ENCODE measurements at places on chromosomes 7 and 10.
A peak's percentile ranks its signal among the peaks of the same experiment; 100 is the strongest.

DNA sequence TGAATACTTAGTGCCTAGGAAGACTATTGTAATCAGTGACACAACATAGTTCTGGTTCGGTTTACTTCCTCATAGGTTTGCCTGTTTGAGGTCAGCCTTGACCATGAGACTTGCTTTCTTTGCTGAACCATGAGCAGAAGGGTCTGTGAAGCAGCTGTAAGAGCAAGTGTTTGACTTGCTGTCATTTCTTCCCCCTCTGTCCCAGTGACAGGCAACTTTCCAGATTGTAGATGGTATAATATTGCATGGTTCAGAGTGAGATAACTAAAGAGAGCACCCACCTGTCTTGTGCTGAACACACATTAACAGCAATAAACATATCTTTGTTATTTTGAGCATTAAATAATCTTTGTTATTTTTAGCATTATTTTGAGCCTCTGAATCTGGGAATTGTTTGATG lies 9.3 kb upstream of the RTKN2 start:
- peak; percentile 34 for DNase-seq

DNA sequence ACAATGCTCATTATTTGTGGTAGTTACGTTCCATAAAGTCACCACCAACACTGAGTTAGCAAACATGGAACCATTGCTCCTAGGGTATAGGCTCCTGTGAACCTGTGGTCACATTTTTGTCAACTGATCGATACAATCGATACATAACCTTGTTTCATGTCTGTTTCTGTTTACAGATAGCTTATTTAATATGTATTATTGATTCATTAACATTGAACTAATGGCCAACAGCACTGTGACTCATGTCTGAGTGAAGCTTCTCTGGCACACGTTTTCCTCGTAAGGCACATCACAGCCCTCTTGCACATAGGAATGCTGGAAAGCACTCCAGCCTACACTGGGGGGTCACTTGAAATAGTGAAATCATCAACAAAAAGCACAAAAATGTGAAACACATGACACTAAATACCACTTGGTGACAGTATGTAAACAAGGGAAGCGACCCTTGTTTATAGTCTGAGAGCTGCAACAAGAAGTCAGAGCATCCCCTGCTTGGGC lies 27.0 kb downstream of the GHRHR start:
- no peak for DNase-seq

DNA sequence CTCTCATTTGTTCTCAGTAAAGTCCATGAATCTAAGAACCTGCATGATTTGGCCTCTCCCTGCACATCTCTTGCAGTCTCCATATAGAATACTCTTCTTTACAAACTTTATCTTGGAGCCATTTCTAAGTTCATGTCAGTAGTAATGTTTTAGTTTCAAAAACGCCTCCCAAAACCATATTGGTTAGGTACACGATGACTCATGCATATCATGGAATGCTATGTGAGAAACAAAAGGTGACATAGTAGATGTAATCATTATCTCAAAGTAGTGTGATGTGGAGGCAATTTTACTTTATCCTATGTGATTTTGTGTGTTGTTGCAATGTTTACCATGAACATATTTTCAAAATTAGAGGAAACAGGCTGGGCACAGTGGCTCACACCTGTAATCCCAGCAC lies 520.7 kb downstream of the KCNMA1 start:
- no peak for DNase-seq

DNA sequence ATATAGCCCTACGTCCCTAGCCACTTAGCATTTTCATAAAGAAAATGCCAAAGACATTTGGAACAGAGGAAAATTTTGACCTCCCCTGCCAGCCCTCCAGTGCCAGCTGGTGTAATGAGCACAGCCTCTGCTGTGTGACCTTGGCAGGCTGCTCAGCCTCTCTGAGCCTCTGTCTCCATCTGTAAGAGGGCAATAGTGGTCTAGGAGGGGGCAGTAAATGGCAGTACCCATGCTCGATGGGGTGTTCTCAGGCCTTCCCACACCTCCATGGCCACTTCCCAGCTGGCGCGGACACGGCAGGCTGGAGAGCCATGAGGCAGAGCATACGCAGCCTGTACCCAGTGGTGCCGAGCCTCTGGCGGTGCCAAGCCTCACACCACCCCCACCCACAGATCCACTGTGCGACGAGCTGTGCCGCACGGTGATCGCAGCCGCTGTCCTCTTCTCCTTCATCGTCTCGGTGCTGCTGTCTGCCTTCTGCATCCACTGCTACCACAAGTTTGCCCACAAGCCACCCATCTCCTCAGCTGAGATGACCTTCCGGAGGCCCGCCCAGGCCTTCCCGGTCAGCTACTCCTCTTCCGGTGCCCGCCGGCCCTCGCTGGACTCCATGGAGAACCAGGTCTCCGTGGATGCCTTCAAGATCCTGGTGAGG lies 24.0 kb upstream of the CSGALNACT2 start:
- no peak for DNase-seq

GRCh38 chr10:60917331-60918280 lies 26.4 kb downstream of the RHOBTB1 start:
- DNase-seq, result no peak

GRCh38 chr7:101913247-101913721 lies 95.9 kb downstream of the CUX1 start:
- no peak for DNase-seq

- DNase-seq, result no peak
These were observed 27.6 kb downstream of the EZH2 start for GRCh38 chr7:148856578-148856881.

DNA sequence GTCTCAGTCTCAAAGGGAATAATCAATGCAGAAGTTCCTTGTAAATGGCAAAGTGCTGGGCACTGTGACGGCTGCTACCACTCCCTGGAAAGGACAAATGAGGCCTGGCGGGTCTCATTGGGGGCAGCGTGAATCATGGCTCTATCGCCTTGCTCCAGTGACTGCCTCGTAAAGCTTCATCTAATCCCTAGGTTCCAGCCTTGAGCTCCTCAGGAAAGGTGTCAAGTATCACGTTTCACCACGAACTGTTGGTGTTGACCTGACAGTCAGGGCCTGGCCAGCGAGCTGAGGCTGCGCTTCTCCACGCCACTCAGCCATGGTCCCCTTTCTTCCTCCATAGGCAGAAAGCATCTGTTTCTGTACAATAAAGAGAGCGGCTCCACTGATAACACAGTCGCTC lies 126.7 kb upstream of the ZNF32 start:
- DNase-seq, result no peak

DNA sequence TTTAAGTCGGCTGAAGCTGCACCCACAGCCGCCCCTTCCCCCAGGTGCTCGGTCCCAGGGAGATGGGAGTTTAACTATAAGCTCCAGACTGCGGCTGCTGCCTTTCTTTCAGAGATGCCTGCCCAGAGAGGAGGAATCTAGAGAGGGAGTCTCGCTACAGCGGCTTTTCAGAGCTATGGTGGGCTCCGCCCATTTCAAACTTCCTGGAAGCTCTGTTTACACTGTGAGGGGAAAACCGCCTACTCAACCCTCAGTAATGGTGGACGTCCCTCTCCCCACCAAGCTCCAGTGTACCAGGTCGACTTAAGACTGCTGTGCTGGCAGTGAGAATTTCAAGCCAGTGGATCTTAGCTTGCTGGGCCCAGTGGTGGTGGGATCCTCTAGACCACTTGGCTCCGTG lies 135.4 kb downstream of the CXCL12 start:
- no peak for DNase-seq

DNA sequence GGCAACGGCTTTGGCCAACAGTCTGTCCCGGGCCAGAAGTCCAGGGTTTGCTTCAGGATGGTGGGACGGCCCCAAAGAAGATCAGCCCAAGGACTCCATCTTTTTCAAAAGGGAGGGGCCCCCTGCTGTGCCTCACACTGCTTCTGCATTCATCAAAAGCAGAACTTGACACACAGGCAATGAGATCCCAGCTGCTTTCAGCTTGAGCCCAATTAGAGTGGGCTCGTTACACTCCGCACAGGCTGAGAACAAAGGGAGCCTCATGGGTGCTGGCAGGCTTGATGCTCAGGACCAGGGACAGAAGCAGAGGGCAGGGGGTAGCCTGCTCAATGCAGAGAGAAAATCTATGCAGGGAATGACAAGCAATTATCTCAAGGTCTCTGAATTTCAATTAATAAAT lies 45.5 kb downstream of the VOPP1 start:
- no peak for DNase-seq

- no peak for DNase-seq
These were observed 862.3 kb upstream of the GHITM start for GRCh38 chr10:83276971-83277370.

DNA sequence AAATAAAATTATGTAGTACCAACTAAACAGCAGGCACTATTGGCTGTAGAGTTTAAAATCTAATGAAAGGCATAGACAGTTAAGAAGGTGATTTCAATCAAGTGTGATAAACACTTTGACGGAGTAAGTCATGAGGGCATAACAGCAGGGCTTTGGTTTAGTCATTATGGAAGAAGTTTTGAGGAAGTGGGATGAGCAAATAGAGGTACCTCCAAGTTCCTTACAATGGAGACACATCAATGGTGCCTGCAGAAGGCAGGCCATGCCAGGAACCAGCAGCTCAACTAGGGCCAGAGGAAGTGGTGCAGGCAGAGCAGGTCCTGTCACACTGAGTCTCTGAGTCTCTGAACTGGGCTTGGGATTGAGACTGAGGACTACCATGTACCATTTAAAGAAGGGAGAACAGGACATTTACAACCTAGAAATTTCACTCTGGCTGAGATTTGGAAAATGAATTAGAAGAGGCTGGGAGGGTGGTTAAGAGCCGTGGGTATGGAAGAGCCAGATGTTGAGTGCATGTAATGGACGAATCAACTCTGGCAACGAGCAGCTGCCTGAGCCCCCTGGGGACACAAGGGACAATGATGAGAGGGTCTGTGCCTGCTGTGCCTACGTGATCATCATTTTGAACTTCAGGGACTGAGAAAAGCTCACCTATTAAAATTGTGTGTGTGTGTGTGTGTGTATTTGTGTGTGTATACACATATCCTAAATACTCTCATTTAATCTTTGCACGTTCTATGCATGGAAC lies 208.7 kb upstream of the POM121L12 start:
- no peak for DNase-seq

GRCh38 chr10:30559180-30559579 lies 70.4 kb downstream of the LYZL2 start:
- DNase-seq, result no peak

GRCh38 chr7:6438427-6438826 lies 9.3 kb downstream of the DAGLB start:
- no peak for DNase-seq

DNA sequence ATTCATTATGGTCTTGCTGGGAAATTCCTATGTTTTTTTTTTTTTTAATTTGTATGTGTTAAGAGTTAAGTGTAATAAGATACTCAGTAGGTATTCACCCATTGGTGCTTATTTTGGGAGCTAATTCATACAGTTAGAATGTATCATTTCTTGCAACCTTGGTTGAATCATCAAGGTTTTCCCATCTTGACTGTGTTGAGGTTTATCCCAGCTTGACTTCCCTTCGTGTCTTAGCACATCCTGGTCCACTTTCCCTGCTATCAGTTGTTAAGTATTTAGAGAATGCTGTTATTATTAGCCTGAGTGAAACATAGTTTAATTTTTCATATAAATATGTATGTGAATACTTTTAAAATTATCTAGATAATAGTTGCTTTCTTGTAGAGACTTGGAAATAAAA lies 20.8 kb downstream of the RALA start:
- DNase-seq, result no peak

- no peak for DNase-seq
These were observed 19.3 kb upstream of the MYO3A start for GRCh38 chr10:25914776-25915175.

DNA sequence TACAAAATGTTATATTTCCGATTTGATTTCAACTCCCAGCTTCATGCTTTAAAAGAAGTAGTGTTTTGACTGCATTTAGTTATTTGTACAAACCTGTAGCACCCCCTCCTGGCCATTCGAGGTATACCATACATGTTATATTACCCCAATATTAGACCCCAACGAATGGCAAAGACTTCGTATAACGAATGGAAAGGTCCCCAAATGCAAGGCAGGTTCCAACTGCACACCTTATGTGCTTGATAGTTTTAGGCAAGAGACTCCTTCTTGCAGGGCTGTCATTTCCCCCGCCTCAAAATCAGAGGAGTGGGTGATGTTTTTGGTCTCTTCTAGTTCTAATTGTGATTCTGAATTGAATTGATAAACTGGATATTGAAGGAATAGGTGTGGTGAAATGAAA lies 101.1 kb upstream of the TARP start:
- DNase-seq, result peak; percentile 23

- DNase-seq, result no peak
These were observed 798 bp upstream of the AUTS2 start for GRCh38 chr7:69597278-69598076.

- DNase-seq, result no peak
These were observed 446.4 kb downstream of the SDK1 start for GRCh38 chr7:3747467-3747866.

DNA sequence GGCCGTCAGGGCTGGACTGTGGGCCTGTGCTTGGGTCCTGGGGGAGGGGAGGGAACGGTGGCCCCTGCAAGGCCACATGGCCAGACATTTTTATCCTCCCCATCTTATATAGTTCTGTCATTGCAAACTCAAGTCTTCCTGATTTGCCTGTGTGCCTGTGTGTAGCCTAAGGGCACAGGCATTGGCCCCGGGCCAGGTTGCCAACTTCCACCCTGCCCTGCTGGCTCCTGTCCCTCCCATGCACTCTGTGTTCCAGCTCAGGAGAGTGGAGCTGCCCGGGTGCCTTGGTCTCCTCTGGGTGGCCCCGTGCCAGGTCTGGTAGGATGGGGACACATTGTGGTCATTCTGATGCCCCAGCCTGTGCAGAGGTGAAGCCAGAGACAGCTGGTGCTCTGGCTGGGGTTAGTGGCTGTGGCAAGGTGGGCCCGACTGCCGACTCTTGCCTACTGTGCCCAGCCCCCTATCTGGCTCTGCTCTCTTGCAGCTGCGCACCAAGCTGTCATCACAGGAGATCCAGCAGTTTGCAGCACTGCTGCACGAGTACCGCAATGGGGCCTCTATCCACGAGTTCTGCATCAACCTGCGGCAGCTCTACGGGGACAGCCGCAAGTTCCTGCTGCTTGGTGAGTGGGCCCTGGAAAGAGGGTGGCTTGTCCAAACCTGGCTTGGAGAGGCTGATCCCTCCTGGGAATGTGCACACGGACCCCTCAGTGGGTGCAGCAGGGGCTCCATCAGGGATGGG lies 14.8 kb downstream of the NACAD start:
- DNase-seq, result no peak

DNA sequence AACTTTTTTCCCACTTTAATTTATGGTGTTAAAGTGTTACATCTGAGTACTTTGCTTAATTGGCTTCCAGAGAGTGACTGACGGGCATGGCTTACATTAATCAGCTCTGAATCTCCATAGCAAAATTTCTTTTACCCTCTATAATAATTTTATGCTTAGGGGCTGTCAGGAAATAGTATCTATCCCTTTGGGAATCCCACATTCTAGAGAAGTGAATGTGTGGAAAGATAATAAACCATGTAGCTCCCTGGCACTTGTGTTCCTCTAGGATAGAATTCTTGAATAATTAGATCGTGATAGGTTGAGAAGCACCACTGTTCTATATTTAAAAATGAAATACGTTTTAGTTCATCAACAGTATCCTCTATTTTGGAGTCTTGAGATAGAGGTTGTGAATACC lies 89.6 kb downstream of the DNAJB9 start:
- DNase-seq, result no peak

GRCh38 chr10:22253580-22253882 lies 35.7 kb upstream of the EBLN1 start:
- no peak for DNase-seq

GRCh38 chr10:7561216-7561893 lies 105.4 kb downstream of the ITIH5 start:
- DNase-seq, result no peak

- no peak for DNase-seq
These were observed 3.1 kb downstream of the PTF1A start for GRCh38 chr10:23194966-23195845.
